Amygdala (tissue), 56 donors: ENCODE measurements at places on chromosomes 1 and 21.

DNA sequence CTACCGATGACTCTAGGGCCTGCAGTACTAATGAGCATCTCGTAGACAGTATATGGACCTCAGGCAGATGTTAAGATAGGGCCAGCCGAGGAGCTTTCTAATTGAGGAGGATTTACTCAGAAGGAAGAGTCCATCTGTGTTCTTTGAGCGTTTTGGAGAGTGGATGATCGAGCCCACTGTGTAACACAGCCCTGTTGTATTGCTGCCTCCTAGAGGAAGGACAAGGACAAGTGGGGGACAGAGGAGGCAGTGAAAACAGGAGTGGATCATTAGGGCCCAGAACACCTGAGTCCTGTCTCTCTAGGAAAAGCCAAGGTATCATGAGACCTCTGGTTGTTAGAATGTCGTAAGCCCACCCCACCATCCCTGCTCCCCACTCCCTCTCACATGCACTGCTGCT, 62.9 kb downstream of the TBX19 start:
- DNase-seq = no peak

- DNase-seq = no peak
These were observed 46.6 kb downstream of the WLS start for GRCh38 chr1:68185743-68186142.

- DNase-seq = no peak
These were observed 47.9 kb upstream of the PRKACB start for GRCh38 chr1:84096176-84096575.

DNA sequence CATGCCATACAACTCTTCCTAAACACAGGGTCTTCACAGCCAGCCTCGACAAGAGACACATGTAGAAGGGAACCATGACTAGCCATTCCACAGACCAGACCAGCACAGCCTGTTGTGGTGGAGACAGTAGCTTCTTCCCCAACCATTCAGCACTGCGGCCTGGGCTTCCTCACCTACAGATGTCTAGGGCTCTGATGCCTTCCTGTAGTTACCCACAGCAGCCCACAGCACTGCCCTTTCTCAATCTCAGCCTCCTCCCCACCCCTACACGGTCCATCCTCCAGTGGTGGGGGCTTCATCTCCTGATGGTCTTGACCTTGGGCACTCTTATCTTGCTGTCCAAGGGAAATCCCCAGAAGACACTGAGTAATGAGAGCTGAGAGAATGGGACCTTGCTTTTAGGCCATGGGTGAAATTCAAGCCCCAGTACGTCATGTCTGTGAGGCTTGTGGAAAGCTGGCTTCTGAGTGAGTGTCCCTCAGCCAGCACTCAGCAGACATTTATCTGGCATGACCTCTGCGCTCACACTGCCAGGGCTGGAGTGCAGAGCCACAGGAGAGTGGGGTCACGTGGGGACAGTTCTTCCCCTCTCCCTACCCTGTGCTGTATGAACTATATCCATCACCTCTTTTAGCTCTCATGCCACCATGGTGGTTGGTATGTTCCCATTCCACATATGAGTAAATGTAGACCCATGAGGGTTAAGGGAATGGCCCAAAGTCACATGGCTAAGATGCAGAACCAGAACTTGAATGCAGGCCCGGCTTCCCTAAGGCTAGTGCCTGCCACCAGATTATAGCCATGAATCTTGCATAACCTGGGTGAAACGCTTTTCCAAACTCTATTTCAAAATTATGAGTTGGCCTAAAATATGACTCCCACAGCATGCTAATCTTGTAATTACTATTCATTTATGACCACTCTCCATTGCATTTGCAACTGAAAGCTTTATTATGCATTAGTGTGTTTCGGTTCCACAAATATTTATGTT, 104.7 kb downstream of the HIVEP3 start:
- no peak for DNase-seq

DNA sequence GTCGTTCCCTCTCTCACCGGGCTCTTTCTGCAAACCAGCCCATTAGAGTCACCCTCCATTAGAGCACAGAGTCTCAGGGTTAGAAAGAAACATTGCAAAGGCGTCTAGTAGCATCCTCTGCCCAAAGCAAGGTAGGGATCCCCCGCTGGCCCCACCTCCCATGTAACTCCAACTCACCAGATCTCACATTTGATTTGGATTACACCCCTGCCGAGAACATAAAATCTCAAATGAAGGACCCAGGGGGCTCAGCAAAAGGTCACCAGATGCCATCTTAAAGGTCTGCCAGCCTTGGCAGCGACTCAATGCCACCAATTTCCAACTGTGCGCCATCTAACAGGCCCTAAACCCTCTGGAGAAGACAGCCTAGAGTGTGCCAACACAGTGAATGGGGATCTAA, 14.1 kb downstream of the C1orf87 start:
- no peak for DNase-seq

DNA sequence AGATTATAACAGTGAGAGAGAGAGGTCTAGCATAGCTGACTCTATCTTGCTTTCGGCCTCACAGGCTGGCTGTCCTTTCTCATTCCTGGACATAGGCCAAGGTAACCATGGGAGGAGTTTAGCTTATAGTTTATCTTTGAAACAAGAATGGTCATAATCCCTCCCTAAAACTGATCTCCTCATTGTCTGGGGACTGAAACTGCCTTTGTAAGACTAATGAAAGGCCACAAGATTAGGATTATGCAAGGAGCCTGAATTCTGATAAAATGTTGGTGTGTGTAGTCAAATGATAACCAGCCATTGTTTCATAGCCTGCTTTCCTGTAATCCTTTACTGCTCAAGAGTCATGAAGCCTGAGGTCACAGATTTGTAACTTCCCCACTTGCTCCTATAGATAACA, 131.9 kb upstream of the LYPLAL1 start:
- DNase-seq = no peak

GRCh38 chr21:27346041-27346448, 379.2 kb upstream of the ADAMTS5 start:
- no peak for DNase-seq

GRCh38 chr1:226712742-226713419, 26.2 kb downstream of the ITPKB start:
- no peak for DNase-seq

GRCh38 chr1:246332078-246332477, 175.0 kb downstream of the SMYD3 start:
- no peak for DNase-seq

GRCh38 chr1:39507230-39507928, 15.9 kb downstream of the BMP8A start:
- DNase-seq = no peak

GRCh38 chr1:234851450-234852438, 241.8 kb upstream of the IRF2BP2 start:
- no peak for DNase-seq

DNA sequence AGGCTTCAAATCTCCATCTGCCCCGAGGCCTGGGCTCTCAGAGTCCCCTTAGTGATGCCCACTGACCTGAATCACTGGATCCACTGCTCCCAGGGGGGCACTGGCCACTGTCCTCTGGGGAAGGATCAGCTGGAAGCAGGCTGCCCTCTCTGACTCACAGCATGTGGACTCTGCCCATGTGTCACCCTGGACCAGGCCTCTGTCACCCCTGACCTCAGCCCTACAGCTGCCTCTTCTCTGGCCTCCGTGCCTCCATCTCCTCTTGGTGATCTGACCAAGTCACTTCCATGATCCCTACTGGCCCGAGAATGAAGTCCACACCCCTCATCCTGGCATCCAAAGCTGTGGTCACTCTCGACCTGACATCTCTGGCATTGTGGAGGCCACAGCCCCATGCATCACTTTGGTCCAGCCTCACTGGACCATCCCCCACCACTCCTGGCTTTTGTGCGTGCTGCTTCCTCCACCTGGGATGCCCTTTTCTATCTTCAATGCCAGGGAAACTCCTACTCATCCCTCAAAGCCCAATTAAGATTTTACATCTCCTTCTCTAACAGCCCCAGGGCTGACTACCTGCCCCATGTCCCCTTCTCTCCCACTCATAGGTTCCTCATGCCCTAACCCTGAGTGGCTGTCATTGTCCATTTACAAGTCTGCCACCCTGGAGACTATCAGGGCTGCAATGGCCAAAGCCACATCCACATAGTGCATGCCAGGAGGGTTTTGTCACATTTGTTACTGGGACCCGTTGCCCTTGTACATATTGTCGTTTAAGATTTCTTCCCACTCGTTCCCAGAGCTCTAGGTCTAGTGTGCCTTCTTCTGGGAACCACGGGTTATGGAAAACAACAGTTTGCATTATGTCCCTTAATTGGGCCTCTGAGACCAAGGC, 685.0 kb downstream of the MATN1 start:
- no peak for DNase-seq

DNA sequence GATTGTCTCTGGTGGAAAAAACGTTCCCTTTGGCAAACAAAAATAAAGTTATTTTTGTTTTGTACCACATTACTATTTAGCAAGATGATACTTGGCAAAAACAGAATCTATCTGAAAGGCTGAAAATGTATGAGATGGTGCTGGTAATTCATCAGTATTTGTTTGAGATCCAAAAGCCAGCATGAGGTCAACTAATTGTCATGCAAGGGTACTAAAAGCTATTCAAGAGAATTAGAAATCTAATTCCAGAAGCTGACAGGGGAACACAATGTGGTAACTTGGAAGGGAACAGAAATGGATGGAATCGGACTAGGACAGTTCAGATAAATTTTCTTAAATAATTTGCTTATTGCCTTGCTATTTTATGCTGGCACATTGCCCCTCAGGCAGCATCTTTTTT, 263.8 kb downstream of the KCNT2 start:
- DNase-seq = no peak

DNA sequence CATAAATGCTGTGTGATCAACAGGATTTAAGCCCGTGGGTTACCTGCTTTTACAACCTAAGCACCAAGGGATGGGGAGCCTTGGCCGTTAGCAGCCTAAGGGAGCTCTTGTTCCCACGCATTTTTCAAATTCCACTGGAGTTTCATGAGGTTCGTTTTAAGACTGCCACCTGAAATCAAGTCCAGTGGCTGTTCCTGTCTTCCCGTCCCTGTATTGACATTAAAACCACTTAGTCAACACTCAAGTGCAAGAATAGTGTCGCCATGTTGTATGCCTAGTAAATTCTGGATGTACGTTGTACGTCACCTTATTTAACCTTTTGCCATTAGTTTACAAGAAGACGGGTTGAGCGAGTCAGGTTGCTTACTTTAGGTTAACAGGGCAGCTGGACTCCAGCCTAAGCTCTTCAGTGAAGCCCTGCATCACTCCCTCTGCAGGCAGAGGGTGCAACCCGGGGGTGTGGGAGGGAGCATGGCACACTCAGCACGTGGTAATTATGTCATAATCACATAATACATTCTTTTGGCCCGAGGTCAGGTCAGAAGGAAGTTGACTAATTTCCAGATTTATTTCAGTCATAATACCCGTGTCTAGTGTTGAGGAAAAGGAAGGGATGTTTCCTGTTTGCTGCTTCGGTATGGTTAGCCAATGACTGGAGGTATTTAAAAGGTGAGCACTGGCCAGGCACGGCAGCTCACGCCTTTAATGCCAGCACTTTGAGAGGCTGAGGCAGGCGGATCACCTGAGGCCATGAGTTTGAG, 42.5 kb downstream of the CNST start:
- no peak for DNase-seq

DNA sequence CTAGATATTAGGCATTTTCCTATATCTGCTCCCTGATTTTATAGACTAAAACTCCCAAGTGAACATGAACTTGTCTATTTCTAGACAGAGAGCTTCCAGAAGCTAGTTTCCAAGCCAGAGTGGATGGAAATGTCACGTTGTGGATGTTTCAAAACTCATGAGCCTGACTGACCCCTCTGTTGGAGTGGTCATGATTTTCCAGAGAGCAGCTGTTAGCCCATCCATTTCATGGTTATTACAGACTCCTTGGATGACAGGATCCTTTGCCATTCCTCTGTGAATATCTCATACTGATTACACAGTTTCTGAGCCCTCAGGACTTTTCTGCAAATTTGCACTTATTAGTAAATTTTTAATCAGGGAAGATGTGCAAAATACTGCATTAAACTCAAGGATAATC, 76.8 kb upstream of the ATF3 start:
- DNase-seq = no peak
